ENCODE measurements at places on chromosomes 3 and 15.

DNA sequence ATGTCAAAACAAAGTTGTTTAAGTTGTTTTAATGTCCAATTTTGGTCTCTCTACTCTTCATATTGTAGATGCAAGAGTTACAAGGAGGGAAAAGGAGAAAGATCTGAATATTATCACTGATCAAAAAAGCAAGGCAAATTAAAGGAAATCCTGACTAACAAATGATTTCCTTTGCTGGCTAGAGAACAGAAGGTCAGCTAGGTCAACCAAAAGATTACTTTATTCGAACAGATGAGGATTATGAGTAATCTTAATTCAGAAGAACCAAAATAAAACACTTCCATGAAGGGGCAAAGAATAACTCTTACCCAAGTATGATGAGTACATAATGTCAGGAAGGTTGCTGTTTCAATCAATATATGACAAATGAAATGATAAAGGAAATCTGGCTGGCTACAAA lies 33.8 kb downstream of the CPNE4 start:
- DNase-seq, result no peak

- no peak for DNase-seq
Observed at GRCh38 chr15:81511138-81511537, 137.1 kb upstream of the TMC3 start.

GRCh38 chr3:78844307-78844706 lies 923.5 kb downstream of the ROBO1 start:
- DNase-seq, result no peak

- DNase-seq, result no peak
Observed at GRCh38 chr3:184598574-184598927, 37.0 kb downstream of the EPHB3 start.

GRCh38 chr15:33354411-33354810 lies 43.6 kb downstream of the RYR3 start:
- no peak for DNase-seq

GRCh38 chr15:68301301-68301700 lies 23.8 kb downstream of the FEM1B start:
- DNase-seq, result no peak

DNA sequence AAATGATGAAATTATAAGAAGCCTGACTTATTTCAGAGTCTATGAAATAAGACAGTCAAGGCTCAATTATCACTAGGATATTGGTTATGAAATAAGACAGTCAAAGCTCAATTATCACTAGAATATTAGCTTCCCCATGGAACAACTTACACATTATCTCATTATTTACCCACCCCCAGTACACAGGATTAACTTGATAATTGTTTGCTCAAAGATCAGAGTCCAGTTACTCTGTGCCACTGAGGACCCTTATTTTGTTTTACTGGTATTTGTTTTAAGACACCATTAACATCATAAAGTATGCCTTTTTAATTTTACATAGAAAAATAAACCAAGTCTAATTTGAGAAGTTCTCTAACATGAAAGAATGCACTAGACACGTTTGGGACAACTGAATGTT lies 225.4 kb downstream of the SI start:
- no peak for DNase-seq
